ENCODE measurements at places on chromosomes 5 and 9.

- DNase-seq, result no peak
Observed at GRCh38 chr5:170111088-170111785, 5.5 kb downstream of the FOXI1 start.

- no peak for DNase-seq
Observed at GRCh38 chr5:147754372-147755122, 28.0 kb downstream of the JAKMIP2 start.

DNA sequence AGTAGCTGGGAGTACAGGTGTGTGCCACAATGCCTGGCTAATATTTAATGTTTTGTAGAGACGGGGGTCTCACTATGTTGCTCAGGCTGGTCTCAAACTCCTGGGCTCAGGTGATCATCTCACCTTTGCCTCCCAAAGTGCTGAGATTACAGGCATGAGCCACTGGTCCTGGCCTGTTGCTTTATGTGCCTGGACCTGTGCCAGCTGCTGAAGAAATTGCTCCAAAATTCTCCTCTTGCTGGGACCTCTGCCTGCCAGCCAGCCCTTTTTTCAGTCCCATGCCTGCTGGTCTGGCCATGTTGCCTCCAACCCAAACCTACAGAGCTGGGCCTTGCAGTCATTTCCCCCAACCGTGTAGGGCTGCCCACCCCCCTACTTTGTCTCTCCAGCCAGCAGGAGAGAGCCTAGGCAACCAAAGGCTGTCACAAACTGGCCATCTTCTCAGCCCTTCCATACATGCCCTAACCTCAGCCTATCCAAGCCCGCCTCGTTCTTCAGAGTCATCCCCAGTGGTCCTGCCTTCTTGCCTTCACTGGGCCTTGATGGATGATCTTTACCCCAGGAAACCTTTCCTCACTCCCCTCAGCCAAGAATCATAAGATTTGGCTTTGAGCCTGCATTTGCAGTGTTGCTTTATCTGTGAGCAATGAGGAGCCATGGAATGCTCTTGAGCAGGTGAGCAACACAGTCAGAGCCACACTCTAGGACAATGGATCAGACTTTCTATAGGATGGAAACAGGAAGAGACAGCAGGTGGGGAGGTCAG lies 27.4 kb upstream of the SYNPO start:
- no peak for DNase-seq

DNA sequence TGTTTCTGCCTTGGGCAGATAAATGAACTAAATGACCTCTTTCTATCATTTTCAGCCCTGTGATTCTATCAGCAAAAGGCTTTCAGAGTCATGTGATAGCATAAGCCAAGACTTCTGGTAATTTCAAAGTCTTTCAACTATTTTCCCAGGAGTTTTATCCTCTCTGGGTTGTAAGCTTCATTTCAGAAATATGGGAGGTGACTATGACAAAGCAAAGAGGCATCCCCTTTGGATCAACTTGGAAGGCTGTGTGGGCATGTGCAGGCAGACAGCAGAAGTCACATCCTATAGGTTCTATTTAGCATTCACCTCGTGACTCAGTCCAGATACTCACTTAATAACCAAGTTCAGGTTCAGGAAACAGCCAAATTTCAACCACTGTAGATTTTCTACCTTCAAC lies 149.0 kb upstream of the FST start:
- DNase-seq, result peak; percentile 48

- DNase-seq, result no peak
Observed at GRCh38 chr5:131289738-131290137, 25.9 kb downstream of the CDC42SE2 start.

- DNase-seq, result no peak
Observed at GRCh38 chr9:20504930-20505329, 117.4 kb downstream of the MLLT3 start.

DNA sequence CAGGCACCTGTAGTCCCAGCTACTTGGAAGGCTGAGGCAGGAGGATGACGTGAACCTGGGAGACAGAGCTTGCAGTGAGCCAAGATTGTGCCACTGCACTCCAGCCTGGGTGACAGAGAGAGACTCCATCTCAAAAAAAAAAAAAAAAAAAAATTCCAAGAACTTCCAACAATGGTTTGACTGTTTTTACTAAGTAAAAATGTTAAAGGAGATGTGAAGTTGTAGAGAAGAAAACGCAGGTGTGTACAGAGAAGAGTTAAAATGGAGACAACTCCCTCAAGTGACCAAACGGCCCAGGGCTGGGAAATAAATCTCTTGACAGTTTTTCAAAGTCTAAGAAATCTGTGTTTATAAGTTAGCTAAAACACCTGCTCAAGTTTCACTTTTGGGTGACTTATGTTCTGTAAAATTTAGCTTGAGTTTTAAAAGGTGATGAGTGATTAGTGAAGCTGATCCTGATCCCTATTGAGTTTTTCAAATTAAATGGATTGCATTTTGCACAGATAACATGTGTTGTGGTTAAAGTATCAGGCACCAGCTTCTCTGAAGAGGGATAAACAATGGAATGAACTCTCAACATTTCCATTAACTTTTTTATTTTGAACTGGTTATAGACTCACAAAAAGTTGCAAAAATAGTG lies 255.2 kb upstream of the CD180 start:
- no peak for DNase-seq

GRCh38 chr9:38432922-38433510 lies 8.8 kb upstream of the IGFBPL1 start:
- no peak for DNase-seq

GRCh38 chr5:51958473-51958872 lies 575.2 kb downstream of the ISL1 start:
- no peak for DNase-seq

- no peak for DNase-seq
Observed at GRCh38 chr9:133148199-133149129, 15.2 kb downstream of the GBGT1 start.

GRCh38 chr5:55885359-55885758 lies 34.2 kb downstream of the IL31RA start:
- DNase-seq, result no peak

GRCh38 chr5:74491586-74491985 lies 148.9 kb downstream of the ENC1 start:
- no peak for DNase-seq

DNA sequence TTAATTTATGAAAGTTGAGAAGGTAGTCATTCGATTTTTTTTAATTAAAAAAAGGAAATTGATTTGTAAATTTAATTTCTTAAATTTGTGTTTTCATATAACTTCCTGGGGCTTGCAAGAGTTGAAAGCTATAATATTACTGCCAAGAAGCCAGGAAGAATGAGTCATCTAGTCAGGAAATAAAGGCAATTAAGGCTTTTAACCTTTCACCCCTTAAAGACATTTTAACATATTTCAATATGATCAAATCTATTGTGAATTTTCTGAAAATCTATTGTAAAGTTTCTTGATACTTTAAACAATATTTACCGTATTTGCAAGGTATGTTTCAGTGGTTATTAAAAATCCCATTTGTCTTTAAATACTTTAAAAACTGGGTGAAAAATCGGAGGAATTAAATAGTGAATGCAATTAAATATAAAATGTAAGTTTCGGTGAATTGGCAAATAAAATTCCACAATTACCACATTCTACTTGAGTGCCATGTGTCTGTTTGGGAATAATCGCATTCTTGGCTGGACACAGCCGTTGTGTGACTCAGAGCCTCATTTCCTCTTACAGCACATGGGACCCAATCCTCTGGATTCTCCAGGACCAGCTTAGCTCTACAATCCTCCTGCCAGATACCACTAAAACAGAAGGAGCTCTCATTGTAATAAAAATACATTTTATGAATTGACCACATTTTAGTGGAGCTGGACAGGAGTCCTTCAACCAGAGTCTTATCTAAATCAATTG lies 310.7 kb downstream of the HCN1 start:
- peak; percentile 34 for DNase-seq

GRCh38 chr5:116577064-116577788 lies 2.6 kb upstream of the SEMA6A start:
- DNase-seq, result no peak

GRCh38 chr9:121698627-121699570 lies 47.5 kb downstream of the DAB2IP start:
- no peak for DNase-seq

- DNase-seq, result no peak
Observed at GRCh38 chr5:1799110-1799601, 481 bp downstream of the MRPL36 start.

GRCh38 chr5:71529682-71530081 lies 57.5 kb upstream of the MCCC2 start:
- no peak for DNase-seq

- no peak for DNase-seq
Observed at GRCh38 chr5:158162479-158163034, 303.6 kb upstream of the CLINT1 start.

- DNase-seq, result no peak
Observed at GRCh38 chr5:150363185-150363584, 5.7 kb downstream of the TCOF1 start.

DNA sequence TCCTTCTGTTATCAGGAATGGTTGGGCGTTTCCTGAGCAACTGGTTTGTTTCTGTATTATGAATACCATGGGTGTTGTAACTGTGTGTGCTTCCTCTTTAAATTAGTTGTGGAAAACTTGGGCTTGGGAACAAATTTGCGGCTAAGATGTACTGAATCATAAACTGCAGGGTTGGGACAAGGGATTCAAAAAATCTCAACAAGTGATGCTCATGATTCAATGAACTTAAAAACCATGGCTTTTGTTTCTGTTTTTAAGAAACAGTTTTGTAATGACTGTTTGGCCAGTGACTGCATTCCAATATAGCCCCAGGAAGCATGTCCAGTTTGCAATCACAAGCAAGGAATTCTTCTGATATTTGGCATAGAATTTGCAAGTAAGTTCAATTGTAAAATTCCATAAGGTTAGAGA lies 657.5 kb upstream of the WWC1 start:
- DNase-seq, result peak; percentile 71

GRCh38 chr5:123871373-123871772 lies 359.4 kb downstream of the CSNK1G3 start:
- DNase-seq, result no peak

DNA sequence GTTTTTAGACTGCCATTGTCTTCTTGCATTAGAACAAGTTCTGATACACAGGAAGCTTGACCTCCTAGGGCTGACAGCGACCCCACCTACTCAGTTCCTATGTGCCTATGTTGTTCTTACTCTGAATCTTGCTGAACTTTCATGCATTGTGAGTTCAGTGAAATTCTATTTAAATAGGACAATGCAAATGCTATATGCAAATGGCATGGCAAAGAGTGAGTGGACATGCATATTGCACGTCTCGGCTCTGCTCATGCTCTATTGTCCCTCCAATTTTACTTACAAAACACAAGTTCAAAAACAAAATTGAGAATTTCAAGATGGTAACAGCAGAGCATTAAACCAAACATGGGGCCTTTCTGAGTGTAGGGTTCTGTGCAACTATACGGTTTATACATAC lies 5.3 kb upstream of the DCP2 start:
- no peak for DNase-seq

DNA sequence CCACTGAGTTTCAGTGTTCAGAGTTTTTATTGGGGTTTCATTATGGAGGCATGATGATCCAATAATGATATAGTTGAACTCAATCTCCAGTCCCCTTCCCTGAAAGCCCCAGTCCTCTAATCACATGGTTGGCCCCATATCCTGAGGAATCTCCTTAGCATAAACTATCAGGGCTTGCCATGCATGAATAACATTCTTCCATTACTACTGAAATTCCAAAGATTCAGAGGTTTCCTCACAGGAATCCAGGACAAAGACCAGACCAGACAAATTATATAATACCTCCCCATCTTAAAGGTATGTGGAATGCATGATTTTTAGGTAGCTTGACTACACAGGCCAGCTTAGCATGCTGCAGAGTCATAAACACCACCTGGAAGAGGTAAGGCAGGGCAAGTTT lies 15.5 kb upstream of the LRRTM2 start:
- no peak for DNase-seq
